ENCODE measurements at places on chromosomes 3 and 15.

DNA sequence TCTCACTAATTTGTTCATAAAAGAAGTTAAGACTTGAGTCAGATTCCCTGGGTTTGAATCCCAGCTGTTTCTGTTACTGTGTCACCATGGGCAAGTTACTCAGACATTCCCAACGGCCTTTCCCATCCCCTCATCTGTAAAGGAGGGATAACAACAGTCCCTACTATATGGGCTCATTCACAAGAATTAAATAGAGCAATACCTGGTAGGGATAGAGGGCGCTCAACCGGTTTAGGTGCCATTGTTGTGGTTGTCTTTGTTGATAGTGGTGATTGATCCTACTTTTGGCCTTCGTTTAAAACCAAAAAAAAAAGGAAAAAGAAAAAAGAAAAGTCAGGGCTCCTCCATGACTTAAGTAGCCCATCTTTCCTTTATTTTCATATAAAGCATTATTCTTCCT lies 563.1 kb downstream of the GRM7 start:
- DNase-seq: no peak

DNA sequence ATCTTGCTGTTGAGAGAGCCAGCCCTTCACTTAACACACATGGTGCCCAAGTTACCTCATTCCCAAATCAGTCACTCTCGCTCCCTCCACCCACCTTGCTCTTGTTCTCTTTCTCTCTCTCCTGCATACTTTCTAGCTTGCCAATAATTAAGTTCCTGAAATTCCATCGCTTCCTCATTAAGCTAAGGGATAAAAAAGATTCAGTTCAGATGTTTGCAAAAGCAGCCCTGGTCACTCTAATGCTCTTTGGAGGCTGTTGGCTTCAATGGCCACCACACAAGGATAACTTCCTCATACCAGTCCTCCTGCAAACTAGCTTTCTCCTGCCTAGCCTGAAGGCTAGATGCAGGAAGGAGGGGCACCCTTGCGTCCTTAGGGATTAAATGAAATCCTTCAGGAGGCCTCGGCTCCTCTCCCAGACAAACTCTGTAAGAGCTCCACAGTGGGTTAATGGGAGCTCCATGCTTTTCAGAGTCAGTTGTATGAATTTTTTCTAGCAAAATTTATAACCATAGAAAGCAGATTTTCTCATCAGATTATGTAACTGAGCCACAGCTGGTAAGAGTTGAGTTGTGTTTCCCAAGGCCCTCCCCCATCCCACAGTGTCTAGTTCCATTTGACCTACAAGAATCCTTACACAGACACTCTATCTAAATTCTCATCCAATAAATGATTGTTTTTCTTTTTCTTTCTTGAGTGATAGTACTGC lies 176.6 kb upstream of the TRIM42 start:
- no peak for DNase-seq

DNA sequence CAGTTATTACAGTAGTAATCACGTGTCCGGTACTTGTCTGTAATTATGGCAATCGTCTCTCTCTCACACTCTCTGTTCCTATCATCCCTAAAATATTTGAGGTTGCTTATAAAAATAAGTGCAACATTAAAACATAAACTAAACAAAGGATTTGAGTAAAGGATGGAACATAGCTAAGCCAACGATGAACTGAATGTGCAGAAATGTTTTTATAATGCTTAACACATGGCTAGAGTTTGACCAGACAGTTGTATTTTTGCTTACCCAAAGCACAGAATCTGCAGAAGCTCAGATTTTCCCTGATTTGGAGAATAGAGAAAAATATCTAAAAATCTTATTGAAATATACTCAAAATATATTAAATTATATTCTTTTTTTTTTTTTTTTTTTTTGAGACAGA lies 1030.9 kb downstream of the NAALADL2 start:
- no peak for DNase-seq

DNA sequence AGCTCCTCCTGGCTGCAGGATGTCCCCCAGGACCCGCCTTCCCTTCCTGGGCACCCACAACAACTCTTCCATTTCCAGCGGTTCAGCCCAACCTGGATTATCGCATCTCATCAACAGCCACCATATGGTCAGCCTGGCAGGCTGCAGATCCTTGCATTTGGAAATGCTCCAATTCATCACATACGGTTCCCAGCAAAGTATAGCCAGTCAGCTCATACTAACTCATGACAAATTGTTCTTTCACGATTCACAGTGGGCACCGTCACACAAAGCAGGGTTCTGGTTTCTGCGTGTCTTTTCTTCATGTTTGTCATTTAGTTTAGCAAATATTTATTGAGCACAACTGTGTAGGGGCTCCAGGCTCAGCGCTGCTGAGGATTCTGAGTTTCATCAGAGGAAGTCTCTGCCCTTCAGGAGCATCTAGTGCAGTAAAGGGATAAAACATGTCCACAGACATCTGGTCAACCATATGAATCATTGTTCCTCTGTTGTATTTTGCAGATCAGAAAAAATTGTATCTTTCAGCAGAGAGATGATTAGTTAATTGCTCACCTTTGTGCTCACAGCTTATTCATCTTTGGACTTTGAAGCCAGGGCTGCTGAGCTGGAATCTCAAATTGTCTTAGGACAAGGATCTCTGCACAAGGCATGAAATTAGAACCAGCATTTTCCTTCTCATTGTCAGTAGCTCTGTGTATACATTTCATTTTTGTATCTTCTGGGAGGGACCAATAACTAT lies 125.1 kb downstream of the GABRG3 start:
- DNase-seq: no peak

GRCh38 chr3:172305974-172306373 lies 142.3 kb downstream of the GHSR start:
- no peak for DNase-seq

GRCh38 chr3:100769693-100770092 lies 60.4 kb downstream of the TFG start:
- DNase-seq: no peak

DNA sequence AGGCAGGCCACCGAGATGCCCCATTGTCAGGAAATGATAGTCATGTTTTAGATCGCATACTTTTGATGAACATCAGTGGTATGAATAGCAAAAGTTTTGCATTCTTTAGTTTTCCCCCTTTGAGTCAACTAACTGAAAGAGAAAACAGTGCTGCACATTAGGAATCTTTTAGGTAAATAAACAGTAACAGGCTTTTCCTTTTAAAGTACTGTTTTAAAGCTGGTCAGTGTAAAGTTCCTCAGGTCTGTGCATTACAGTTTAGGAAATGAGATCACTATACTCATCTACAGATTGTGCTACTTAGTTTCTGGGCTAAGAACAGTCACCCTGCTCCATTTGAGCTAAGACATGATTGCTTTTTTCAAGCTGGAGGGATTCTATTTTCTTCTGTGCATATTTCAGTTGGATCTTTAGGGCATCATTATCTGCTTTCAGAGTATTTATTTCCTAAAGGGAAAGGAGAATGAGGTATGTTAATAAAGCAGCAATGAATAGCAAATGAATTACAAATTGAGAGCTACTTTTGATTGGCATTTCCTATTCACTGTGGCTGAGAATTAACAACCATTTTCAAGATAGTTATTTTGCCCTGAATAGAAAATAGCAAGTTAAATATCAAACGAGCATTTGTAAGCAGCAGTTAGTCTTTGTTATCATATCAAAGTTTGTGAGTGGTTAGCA lies 36.5 kb downstream of the FAM98B start:
- no peak for DNase-seq

- no peak for DNase-seq
These were observed 48.5 kb downstream of the CHCHD6 start for GRCh38 chr3:126752303-126753190.

DNA sequence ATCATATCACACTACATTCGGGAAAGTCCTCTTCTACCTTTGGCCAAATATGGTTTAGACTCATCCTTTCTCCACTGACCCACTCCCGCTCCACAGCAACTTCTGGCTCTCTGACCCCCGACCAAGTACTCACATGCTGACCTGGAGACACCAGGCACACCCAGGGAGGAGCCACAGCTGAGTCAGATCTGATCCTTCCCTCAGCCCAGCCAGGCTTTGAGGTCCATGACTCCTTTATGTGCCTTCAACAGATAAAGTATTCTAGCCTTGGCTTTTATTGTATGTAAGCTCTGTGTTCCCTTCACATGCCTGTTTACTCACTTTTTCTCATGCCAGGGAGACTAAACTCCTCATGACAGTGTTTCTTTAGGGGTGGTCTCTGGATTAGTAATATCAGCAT lies 166.9 kb upstream of the UMPS start:
- no peak for DNase-seq

DNA sequence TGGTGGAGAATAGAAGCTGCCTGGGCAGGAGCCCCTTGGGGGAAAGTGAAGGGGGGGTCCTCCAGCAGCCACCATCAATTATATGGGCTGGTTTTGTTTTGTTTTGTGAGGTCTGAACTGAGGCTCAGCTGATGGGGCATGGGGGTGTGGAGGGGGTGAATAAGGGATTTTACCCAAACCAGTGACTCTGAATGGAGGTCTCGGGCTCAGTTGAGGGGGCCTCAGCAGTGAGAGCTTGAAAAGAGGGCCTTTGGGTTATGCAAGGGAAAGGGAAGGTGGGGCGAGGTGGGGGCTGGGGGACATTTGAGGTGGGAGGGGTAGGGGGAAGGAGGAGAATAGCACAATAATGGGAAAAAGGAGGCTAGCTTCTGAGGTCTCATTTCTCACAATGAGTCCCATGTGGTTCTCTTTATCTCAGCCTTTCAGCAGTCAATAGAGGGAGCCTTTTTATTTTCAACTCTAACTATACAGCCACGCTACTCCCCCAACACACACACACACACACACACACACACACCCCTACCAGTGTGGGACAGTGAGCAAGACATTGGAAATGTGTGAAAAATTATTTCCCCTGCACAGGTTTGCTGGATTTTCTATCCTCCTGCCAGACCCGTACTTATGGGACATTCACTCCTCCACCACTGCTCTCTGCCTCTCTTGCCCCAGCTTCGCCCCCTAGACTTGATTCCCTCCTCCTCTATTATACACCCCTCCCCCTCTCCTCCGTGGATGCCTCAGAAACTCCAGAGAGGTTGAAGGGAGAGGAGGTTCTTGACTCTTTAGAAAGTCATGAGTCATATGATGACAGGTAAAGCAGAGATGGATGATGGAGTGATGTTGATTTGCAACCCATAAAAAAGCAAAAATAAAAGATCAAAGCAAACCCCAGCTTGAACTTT lies 96.0 kb downstream of the GTPBP8 start:
- DNase-seq: no peak

GRCh38 chr3:163043074-163043473 lies 1546.5 kb downstream of the OTOL1 start:
- no peak for DNase-seq

DNA sequence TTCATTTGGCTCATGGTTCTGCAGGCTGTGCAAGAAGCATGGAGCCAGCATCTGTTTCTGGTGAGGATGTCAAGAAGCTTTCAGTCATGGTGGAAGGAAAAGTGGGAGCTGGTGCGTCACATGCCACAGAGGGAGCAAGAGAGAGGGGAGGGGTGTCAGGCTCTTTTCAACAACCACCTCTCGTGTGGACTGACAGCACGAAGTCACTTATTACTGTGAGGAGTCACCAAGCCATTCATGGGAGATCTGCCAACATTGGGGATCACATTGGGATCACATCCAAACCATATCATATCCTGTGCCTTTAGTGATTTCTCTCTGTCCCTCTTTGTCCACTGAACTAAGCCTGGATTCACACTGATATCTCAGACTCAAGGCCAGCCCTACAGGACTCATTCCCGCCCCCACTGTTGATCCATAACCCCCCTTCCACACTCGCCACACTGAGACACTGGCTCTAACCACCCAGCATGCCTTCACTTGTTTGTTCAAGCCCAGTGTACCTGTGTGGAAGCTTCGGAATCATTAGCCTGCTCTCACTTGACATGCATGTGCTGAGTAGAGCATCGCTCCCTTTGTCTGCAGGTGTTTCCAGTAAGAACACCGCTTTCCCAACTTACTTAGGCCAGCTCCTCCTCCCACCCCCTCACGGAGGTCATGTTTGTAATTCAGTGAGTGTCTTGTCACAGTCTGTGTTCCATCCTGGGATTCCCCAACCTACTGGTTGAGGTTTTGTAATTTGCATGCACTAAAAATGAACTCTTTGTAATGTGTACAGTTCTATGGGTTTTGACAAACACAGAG lies 132.2 kb downstream of the KLF13 start:
- DNase-seq: no peak

DNA sequence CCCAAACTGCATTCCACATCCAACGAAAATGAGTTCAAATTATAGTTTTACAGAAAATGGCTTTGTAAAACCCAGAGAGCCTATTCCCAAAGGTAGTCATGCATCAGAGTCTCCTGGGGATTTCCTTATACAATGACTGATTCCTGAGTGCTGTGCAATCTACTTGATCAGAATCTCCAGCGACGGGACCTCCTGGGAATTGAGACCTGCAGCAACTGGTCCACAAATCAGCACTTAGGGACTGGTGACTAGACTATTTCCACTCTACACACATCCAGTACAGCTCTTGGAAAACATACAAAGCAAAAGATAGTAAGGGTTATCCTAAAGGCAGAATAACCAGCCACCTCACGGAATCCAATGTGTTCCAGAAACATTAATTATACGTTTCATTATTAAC lies 871.0 kb upstream of the CFAP20DC start:
- no peak for DNase-seq

DNA sequence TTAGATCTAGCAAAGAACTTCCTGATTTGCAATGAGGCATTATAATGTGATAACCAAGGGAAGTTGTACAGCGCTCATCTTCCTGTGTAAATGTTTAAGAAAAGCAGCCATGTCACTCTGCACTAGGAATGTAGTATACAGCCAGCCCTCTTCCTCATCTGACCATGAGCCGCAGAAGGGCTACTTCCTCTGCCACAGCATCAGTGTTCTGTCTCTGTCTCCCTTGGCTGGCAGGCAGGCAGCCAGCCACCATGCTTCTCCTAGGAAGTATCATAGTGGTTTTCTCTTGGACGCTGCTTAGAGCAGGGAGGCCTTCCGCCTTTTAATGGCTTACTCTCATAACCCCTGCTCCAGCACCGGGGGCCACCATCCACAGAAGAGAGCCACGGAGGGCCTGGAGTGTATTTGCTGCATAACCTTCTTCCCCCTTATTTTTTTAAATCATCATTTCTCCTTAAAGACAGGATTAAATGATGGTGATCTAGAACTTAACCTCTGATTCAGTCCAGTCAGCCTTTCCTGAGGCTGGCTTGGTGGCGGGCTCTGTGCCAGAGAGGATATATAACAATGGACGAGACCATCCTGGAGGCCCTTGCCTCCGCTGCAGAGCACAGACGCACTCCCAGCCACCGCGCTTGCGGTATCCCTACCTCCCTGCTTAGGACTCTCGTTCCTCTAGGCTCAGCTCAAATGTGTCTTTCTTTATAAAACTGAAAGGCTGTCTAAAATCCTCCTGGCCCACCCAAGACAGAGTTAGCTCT lies 57.3 kb upstream of the PLXNA1 start:
- no peak for DNase-seq

- no peak for DNase-seq
These were observed 41.5 kb downstream of the EFCAB12 start for GRCh38 chr3:129386984-129387383.
